Activated CD4-positive, alpha-beta T cell treated with anti-CD3 and anti-CD28 coated beads for 48 hours (primary cell): ENCODE measurements at places on chromosomes 4 and X.

- no peak for DNase-seq
Measured at GRCh38 chr4:40502934-40503333, 126.7 kb downstream of the RBM47 start.

GRCh38 chr4:29571322-29571721 is 1148.8 kb upstream of the PCDH7 start:
- DNase-seq: no peak

GRCh38 chr4:77671051-77671450 is 65.4 kb downstream of the CXCL13 start:
- no peak for DNase-seq

DNA sequence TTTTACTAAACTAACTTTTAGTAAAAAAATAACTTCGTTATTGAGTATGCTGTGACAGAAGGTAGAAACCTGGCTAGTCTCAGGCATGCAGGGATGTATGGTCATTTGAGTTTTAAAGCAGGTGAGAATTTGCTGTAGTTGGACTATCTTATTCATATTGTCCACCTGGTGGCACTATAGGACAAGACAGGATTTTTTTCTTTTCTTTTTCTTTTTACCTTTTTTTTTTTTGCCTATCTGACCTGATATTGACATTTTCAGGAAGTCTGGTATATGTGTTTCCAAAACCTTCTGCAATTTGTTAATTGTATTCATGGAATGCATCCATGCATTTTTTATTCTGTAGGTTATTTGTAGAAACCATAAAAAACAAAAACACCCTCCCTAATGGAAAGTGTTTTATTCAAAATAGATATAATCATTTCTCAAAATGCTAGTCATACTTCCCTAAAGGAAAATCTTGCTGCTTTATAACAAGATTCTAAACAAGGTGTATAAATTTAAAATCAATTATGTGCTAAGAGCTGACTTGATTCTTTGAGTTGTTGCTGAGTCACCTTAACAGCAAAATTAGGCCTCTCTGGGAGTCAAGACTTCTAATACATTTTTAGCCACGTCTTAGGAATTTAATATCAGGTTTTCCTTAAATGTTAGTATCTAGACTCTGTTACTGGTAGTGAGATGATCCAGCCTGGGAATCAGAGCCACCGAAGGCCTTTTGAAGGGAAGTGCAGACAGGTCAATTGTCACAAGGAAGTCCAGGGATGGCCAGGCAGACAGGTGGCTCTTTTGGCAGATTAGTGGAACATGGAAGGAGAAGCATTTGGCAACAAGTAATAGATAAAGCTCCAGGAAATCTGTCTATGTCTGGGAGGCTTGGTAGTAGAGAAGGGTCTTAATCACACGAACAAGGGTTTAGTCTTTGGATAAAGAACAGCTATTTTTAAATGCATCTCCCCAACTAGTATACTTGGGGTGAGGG is 201.3 kb upstream of the GNPDA2 start:
- no peak for DNase-seq

GRCh38 chrX:109911046-109911445 is 91.9 kb upstream of the TMEM164 start:
- DNase-seq: no peak

DNA sequence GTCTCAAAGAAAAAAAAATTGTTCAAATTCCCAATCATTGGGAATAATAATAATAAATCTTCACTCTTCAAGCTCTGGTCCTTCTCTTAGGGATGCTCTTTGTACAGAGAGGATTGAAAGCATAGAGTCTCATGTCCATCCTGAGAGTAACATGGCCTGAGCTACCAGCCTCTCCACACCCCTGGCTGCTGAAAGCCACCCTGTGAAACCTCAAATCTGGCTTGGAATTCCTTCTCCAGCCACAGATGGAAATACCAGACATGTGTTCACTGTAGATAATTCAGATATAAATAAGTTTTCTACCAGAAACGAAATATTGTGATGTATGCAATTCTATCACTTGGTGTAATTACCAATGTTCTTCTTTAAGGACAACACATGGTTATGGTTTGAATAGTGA is 140.6 kb downstream of the ARSF start:
- DNase-seq: no peak
